ENCODE measurements at places on chromosomes 7 and 10.

GRCh38 chr7:7668706-7669105, 28.2 kb downstream of the UMAD1 start:
- no peak for DNase-seq

DNA sequence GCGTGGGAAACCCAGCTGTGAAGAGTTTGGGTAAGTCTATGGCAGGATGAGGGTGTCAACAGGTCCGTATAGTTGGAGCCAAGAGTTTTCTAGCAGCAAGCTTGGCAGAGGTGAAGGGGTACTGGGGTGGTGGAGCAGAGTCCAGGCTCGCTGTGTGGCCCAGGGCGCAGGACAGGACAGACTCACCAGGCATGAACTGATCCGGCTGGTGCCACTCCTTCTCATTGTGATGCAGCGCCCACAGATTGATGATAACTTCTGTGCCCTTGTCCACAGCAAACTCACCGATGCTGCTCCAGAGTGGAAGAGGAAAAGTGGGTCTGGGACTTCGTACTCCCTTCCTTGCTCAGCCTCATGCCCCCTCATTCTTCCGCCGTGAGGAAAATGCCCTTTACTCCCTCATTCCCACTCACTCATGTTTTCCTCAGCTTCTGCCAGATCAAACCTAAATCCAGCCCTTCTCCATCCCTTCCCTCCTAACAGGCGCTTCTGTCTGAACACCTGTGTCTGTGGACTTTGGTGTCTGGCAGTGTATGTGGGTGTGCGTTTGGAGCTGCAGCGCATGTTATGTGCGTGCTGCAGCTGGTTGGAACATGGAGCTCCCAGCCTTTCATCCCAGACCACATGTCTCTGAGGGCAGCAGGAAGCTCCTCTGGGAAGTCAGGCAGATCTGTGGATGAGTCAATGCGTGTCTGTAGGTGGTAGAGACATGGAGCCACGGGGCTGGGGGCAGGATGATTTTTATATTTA, 5.7 kb downstream of the CYP17A1 start:
- no peak for DNase-seq

DNA sequence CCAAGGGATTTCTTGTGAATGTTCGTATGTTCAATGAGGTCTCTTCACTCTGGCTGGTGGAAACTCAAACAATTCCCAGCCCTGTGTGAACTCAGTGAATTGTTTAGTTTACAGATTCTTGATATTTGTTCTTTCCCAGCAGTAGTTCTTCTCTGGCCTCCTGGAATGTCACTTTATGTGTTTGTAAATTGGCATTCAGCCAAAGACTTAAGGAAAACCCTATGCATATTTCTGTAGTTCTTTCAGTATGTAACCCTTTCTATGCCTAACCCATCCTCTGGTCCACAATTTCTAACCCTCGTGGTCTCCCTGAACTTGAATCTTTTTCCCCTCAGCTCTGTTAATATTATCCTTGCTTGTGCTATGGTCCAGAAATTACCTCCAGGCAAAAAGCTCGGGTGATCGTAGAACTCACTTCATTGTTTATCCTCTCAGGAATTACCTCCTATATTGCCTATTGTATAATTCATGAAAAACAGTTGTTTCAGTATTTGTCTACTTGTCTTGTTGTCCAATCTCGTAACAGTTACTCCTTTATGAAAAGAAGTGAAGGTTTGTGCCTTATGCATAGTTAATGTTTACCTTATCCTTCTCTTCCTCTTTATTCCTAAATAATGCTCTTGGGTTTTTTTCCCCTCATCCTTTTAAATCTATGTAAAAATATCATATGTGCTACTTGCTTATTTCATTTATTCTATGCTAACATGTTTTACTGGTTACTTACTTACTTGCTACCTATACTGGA, 23.7 kb upstream of the AGR3 start:
- no peak for DNase-seq

DNA sequence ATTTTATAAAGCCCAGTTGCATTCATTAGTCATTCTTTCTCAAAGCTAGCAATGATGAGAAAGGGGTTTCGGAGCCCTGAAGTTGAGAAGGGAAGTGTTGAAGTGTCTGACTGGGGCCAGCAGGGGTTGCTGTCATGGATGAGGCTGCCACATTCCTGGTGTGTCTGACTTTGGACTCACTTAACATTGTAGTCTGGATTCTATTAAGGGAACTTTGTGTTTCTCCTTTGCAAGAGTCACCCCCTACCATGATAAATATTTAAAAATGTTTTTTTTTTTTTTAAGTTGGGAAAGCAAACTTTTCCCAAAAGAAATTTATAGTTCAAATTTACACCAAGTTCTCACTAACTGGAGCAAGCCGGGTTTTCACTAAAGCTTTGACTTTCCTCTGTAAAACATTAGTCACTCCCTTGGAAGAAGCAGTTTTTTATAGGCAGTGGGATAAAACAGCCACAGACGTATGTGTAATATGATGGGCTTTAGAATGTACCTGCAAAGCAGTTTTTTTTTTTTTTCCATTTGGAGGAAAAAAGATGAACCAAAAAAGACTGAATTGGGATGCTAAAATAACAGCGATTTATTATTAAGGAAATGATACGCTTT, 243.6 kb downstream of the TWIST1 start:
- no peak for DNase-seq

DNA sequence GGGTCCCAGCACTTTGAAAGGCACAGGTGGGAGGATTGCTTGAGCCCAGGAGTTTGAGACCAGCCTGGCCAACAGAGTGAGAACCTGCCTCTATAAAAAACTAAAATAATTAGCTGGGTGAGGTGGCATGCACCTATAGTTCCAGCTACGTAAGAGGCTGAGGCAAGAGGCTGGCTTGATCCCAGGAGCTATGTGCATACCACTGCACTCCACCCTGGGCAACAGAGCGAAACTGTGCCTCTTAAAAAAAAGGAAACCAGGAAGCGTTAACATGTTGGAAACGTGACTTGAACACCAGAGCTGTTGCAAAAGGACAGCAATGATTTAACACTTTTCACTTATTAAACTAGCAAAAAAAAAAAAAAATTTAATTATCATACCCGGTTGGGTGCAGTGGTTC, 12.6 kb downstream of the BAZ1B start:
- DNase-seq: no peak

DNA sequence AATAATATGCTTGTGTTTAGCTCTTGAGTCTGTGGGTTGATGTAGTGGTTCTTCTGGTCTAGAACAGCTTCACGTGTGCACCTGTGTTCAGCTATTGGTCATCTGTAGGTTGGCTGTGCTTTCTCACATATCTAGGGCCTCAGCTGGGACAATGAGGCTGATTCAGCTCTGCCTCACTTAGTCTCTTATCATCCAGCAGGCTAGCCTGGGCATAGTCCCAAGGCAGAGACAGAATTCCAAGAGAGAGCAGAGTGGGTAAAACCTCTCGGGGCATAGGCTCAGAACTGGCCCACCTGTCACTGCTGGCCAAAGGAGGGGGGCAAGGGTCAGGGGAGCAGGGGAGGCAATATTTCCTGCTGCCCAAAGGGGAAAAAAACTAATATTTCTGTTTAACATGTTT, 32.0 kb upstream of the MXI1 start:
- no peak for DNase-seq

GRCh38 chr10:102118867-102119266, 1.3 kb downstream of the LDB1 start:
- DNase-seq: peak; percentile 40

GRCh38 chr7:131424219-131424822, 96.6 kb downstream of the MKLN1 start:
- peak; percentile 55 for DNase-seq

DNA sequence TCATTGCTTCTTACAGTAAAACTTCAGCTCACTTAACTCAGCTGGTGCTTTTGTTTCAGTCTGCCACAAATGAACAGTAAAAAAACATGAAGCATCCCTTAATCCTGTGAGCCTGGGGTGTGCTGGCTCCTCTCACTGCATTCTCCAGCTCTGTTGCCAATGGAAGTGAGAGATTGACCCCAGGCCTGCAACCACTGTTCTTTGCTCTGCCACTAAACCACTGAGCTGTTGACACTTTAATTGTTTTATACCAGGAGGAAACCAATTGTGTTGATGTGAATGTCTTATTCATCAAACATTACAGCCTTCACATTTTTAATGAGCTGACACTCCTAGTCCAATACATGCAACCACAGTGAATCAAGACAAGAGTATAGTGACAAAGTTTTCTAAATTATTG, 69.4 kb upstream of the FZD1 start:
- DNase-seq: no peak

DNA sequence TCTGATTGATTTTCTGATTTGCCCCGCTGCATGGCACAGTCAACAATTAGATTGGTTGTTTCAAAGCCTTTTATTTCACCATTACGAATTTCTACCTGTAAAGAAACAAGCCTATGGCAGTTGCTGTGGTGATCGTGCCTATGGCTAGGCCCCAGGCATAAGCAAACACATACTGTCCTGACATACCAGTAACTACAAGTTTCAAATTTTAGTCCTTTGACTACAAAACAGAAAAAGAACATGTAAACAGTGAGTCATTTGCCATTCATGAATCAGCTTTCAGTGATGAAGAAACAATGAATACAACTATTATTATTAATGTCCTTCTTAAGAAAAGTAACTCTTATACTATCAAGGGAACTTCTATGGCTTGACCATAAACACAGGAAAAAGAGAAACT, 168.0 kb upstream of the LRRN3 start:
- no peak for DNase-seq

- no peak for DNase-seq
Observed at GRCh38 chr10:85293483-85293882, 965.1 kb downstream of the CCSER2 start.

DNA sequence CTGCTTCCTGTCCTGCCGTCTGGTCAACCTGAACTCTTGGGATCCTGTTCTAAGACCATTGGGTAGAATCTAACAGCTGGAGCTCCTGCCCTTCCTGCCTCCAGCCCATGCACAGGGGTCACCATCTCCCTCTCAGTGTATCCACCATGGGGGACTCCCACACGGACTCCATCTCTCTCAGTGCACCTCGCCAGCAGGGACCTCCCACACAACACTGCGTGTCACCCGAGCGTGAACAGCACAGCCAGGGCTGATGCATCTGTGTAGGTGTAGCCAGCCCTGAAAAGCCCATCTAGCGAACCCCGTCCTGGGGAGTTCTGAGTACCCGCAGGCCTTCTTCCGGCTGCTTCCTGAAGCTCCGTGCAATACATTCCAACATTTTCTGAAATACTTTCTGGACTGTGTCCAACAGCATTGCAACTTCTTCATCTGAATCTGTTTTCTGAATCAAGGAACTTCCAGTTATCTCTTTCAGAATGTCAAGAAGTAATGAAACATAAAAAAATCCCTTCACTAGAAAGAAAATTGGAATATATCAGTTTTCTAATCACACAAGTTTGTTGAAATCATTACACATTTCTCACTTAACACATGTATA, 52.5 kb downstream of the NCAPG2 start:
- DNase-seq: no peak

DNA sequence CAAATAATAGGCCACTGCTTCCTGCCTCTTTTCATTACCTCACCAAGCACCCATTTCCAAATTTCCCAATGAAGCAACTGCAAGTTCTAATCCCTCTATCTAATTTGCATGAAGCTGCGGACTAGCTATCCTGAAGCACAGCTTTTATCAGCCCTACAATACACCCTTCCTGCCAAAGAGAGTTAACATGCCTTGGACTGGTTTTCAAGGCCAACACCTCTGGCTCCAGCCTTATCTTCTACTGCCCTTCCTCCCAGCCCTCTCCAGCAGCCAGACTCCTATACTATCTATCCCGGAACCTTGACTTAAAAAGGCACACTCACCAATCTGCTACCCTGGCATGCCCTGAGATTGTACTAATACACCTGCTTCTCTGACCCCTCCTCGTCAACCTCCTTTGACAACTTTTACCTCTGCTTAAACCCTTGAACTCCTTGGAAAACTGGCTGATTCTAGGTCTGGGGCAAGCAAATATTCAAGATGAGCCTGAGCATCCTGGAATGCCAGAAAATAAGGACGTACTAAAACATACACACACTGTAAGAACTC, 73.4 kb downstream of the SGMS1 start:
- DNase-seq: peak; percentile 67

Measured in NCI-H526 (cell line).